Mammary microvascular endothelial cell (primary cell): ENCODE measurements at places on chromosomes 6 and 20. TPM values are rescaled to one million over a fixed set of nuclear protein-coding genes. Genes with fewer than 3 reads are reported as not detected.

VGLL2 gene
- not detected in 2 replicates for total RNA-seq

SLC2A4RG gene
- 30.6 and 42.5 TPM in 2 replicates for total RNA-seq

FAM83B gene
- not detected in 2 replicates for total RNA-seq

DZANK1 gene
- total RNA-seq, result 0.20 and 0.69 TPM in 2 replicates

E2F1 gene
- total RNA-seq, result 11.2 and 11.7 TPM in 2 replicates

NKX2-2 gene
- total RNA-seq, result not detected in 2 replicates

NMBR gene
- total RNA-seq, result not detected in 2 replicates

ANKRD66 gene
- not detected in 2 replicates for total RNA-seq

CABLES2 gene
- 7.0 and 9.1 TPM in 2 replicates for total RNA-seq

RAMACL gene
- 0.20 TPM in 2 replicates for total RNA-seq

ELOVL4 gene
- 2.4 and 3.1 TPM in 2 replicates for total RNA-seq

GTSF1L gene
- not detected in 2 replicates for total RNA-seq

OR2H1 gene
- not detected in 2 replicates for total RNA-seq

FBXL4 gene
- total RNA-seq, result 7.3 and 7.9 TPM in 2 replicates

MUCL3 gene
- 0.07 TPM in 1 of 2 replicates, not detected in the other for total RNA-seq

OSER1 gene
- 28.0 and 34.4 TPM in 2 replicates for total RNA-seq

KIAA1755 gene
- 0.34 TPM in 1 of 2 replicates, not detected in the other for total RNA-seq

MAN1A1 gene
- total RNA-seq, result 26.4 and 28.1 TPM in 2 replicates

DSN1 gene
- total RNA-seq, result 32.4 and 32.8 TPM in 2 replicates
